ENCODE measurements at places on chromosomes 7 and 10.

GRCh38 chr10:98950106-98950505, 285.5 kb downstream of the HPSE2 start:
- DNase-seq = no peak

DNA sequence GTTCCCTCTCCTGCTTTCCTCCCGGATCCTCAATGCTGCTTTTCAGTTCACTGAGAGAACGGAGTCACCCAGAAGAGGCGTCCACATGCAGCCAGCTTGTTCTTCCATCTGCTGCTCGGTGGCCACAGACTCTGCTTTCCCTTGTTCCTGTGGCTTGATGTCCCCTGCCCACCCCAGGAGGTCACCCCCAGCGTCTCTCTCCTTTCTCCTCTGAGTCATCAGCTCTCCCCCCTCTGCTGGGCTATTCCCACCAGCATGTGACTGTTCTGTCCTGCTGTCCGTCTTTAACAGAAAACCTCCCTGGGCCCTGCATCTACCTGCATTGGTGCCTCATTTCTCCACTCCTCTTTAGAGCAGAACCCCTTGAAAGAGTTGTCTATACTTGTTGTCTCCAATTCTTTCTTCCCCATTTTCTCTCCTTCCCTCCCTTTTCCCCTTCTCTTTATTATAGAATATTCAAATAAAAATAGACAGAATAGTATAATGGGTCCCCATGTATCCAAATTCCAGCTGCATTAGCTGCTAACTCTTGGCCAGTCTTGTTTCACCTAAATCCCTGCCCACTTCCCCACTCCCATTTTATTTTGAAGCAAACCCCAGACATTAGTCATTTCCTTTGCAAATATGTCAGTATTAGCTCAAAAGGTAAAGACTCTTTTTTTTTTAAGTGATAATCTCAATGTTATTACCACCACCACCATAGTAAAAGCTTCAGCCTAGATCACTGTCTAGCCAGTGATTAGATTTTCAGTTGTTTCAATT, 4.1 kb downstream of the ZNF282 start:
- DNase-seq = no peak

DNA sequence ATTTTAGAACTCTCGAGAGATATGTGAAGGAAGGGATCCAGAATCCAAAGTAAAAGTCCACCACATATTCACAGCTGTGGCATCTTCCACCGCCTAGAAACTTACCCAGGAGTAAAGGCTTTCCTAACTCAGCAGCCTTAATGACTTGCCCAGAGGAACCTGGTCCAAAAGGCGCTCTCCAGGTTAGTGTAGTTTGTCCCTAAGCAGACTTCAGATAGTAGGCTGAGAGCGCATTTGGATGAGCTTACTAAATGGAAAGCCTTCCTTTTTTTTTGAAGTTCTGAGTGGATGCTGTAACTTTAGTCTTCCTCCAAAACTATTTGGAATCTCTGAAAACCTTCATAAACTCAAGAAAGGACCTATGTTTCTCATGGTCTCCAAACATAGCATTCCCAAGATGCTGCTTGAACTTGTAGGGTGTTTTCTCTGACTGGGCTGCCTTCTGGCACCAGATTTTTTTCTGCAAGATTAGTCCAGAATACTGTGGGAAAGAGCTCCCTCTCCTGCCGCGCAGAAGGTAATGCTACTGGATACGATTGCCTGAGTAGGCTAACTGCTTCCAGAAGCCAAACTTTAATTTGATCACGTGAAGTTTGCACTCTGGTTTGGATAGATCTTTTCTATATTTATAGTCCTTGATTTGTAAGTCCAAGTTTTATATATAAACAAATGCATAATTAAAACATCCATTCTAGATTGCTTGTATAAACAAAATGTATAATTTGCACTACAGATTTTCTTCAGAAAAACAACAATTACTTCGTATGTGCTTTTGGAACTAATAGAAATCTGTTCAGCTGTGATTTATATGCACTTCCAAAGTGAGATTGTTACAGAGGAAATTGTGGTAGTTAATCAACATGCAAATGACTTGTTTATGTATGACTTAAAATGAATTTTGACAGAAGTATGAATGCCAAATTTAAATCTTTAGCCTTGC, 19.6 kb upstream of the GPR37 start:
- no peak for DNase-seq

- DNase-seq = no peak
Measured at GRCh38 chr10:78081292-78081691, 47.6 kb downstream of the RPS24 start.

DNA sequence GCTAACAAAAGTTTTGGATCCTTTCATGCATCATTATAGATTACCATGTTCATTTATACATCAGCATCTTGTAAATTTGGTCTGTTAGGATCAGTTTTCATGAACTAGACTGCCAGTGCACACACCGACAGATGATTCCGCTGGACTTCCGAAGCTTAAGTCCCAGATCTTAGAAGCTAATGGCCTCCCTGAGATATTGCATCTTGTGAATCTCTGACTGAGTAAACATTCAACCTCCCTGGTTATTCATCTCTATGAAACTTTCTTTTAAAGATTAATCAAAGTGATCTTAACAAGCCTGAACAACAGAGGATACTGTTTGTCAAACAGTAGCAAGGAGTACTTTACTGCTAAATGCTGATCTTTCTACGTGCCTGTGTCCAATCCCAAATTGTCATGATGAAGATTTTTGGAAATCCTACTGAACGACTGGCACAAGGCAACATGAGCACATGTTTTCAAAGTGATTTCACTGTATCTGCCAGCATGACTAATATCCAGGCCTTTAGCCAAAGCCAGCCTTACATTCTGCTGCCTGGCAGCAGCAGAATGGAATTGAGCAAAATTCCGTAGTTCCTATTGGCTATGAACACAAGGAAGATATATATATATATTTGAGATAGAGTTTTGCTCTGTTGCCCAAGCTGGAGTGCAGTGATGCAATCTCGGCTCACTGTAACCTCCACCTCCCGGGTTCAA, 91.3 kb upstream of the ANK3 start:
- DNase-seq = no peak

DNA sequence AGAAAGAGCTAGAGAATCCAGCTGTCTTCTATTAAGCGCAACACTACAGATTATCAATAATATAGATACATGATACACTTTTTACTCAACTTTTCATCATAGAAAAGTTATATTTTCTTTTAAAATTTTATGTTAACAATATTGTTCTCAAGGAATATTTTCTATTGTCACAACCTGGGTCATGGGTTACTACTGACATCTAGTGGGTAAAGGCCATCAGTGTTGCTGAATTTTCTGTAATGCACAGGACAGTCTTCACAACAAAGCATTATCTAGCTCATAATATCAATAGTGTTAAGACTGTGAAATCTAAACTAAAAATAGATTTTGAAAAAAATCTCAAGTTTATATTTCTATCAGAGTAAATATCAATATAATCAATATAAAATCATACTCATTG, 209.8 kb downstream of the ZNF33B start:
- DNase-seq = no peak

DNA sequence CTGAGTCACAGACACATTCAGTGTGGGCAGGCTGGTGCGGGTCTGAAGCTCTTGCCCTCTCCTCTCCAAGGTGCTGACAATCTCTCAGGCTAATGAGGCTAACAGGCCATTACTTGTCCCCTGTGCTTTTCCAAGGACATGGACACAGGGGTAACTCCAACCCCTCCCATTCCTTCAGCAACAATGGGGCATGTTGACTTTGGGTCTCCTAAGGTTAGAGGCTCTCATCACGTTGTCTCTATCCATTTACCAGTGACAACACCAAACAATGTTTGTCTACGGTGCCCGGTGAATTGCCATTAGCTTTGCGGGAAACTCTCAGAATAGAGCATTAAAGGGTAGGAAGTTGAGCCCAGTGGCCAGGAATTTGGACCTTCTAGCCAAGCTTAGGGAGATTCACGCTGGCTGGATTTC, 101.6 kb upstream of the TNS3 start:
- DNase-seq = no peak

- no peak for DNase-seq
Measured at GRCh38 chr7:158047391-158048059, 540.1 kb downstream of the PTPRN2 start.

GRCh38 chr7:132895231-132895630, 186.7 kb downstream of the CHCHD3 start:
- no peak for DNase-seq

GRCh38 chr10:133415752-133416151, 8.7 kb downstream of the SPRN start:
- no peak for DNase-seq

DNA sequence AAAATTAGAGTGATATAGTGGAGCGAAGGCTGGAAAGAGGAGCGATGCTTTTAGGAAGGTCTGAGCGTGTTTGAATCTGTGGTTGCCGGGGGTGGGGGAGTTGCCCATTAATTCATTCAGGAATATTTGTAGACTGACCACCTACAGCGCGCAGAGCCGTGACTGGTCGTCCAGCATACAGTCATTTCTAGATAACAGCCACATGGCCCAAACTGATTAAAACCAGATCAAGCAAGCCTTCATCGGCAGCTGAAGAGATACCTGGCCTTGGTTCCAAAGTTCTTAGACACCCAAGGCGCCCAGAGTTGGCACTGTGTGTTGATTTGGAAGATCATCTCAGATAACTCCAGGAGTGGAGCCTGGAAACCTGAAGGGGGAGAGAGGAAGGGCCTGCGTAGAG, 1.7 kb downstream of the PROSER2 start:
- DNase-seq = no peak

DNA sequence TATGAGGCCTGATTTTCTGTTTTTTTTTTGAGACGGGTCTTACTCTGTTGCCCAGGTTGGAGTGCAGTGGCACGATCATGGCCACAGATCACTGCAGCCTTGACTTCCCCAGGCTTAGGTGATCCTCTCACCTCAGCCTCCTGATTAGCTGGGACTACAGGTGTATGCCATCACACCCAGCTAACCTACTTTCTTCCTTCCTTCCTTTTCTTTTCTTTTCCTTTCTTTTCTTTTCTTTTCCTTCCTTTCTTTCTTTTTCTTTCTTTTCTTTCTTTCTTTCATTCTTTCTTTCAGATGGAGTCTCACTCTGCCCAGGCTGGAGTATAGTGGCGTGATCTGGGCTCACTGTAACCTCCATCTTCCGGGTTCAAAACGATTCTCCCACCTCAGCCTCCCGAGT, 3.8 kb downstream of the SRRT start:
- DNase-seq = no peak

GRCh38 chr7:99740573-99741440, 5.8 kb upstream of the CYP3A7 start:
- no peak for DNase-seq

GRCh38 chr10:91779011-91779605, 19.1 kb upstream of the TNKS2 start:
- DNase-seq = no peak

Measured in stimulated activated CD4-positive, alpha-beta T cell treated with anti-CD3 and anti-CD28 coated beads, Interleukin-4, amount 100 ng/mL, for 1 hour (primary cell).